Esophagus muscularis mucosa (tissue), 4 donors: ENCODE measurements at places on chromosomes 6 and 20. TPM values are rescaled to one million over a fixed set of nuclear protein-coding genes. Genes with fewer than 3 reads are reported as not detected.

The CALHM6 gene
- 3.0 TPM for total RNA-seq

The RCAN2 gene
- 79.1 TPM for total RNA-seq

The OOEP gene
- not detected for total RNA-seq

DNA sequence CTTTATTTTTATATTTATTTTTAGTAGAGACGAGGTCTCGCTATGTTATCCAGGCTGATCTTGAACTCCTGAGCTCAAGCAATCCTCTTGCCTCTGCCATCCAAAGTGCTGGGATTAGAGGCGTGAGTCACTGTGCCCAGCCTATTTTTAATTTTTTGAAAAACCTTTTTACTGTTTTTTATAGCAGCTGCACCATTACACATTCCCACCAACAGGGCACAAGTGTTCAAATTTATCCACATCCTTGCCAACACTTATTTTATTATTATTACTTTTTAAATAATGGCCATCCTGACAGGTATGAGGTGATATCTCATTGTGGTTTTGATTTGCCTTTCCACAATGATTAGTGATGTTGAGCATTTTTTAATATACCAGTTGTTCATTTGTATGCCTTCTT lies 42.5 kb downstream of the PACSIN1 start:
- no peak for DNase-seq

GRCh38 chr6:87832025-87832825 lies 130.2 kb upstream of the AKIRIN2 start:
- no peak for DNase-seq
